IPS DF 6.9 (cell line): ENCODE measurements at places on chromosomes 7 and 10.

- DNase-seq: no peak
Observed at GRCh38 chr7:8391353-8392062, 41.9 kb upstream of the NXPH1 start.

GRCh38 chr10:6738112-6738768 lies 158.2 kb upstream of the PRKCQ start:
- no peak for DNase-seq

GRCh38 chr7:74617180-74617744 lies 40.3 kb upstream of the GTF2I start:
- no peak for DNase-seq

DNA sequence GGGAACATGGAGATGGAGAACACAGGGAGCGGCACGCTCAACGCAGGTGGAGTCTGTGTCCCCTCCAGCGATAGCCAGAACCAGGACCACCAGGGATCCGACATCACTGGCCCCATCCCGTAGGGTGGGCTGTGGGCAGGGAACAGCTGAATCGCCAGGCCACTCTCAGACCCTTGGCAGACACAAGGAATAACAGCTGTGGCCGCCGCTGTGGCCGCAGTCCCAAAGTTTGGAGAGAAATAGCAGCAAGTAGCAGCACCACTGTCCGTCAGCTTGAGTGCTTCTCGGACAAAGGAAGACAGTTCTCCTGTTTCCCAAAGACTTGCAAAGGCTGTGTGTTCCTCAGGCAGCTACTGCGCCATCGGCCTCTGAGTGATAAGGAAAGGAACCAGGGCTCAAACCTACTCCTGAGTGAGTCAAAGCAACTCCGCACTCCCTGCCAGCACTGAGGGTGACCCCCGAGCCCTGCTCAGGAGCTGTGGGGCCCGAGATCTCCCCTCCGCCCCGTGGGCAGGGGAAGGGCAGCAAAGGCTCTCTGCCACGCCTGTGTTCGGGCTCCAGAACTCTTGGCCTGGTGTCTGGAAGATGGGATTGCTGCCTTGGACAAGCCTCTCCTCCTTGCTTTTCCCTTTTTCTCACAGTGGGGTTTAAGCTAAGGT lies 82.3 kb upstream of the FAM20C start:
- no peak for DNase-seq

- no peak for DNase-seq
Observed at GRCh38 chr7:151491859-151492258, 27.8 kb downstream of the RHEB start.

- no peak for DNase-seq
Observed at GRCh38 chr7:148670807-148671206, 27.9 kb upstream of the CUL1 start.

GRCh38 chr7:77386165-77386822 lies 29.9 kb downstream of the GSAP start:
- DNase-seq: no peak
